Upper lobe of right lung (tissue), 1 donor: ENCODE measurements at places on chromosomes 3 and 15. TPM values are rescaled to one million over a fixed set of nuclear protein-coding genes. Genes with fewer than 3 reads are reported as not detected.

- DNase-seq = no peak
Measured at GRCh38 chr15:43213466-43213865, 7.4 kb downstream of the EPB42 start.

The SCAANT1 gene
- total RNA-seq = not detected

DNA sequence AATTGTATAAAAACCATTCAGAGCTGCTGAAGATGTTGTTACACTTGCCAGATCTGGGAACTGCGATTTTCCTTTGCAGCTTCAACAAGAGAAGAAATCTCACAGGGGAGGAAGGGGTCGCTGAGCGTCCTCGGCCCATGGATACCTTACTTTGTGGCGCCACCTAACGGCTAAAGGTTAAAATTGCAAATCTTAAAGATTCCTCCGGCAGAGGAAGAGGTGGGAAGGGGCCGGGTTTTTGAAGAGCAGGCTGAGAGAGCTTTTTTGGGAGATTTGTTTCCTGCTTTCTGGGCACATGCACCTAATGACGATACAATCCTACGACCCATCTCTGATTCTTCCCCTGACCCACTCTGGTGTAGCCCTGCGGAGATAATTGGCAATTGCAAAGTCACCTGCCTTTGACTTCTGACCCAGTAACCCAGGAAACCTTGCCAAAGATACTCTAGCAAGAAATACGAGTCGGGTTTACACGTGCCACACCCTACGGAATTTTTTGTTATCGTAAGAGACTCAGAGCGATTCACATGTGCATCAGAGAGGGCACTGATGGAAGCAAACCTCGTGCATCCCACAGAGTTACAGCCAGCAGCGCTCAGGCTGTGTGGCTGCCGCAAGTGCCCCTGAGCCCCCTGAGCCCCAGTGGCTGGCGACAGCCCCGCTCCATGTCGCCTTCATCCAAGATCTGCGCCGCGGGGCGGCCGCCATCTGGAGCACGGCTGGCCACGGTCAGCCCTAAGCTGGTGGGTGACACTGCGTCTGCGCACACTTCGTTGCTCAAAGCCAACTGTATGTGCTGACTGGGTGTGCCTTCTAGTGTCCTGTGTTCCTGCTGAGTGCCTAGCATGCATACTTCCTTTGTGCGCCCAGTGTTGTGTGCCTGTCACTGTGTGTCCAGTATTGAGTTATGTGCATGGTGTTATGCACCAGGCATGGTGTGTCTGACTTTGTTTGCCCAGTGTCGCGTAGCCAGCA is 55.2 kb upstream of the CHRNA7 start:
- no peak for DNase-seq

The CHST14 gene
- total RNA-seq = 14.1 TPM

- DNase-seq = no peak
Measured at GRCh38 chr3:38117163-38117716, 19.7 kb downstream of the ACAA1 start.
